ENCODE measurements at places on chromosomes 2 and 18.

DNA sequence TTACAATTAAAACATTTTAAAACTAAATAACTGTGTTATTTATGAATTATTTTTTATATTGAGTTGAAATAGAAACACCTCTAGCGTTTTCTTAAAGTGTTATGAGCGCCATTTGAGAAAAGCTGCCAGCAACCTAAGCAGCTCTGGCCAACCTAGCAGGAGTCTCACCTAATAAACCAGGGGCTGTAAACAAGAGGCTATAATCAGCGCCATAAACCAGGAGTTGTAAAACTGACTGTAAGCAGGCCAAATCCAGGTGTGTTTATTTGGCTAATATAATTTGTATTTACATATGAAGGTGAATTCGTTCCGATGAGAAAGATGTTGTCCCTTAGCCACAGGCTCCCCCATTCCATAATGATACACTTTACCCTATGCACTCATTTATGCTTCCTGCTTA, 34.7 kb downstream of the LRRTM1 start:
- no peak for DNase-seq

GRCh38 chr18:10301831-10302483, 152.5 kb upstream of the APCDD1 start:
- no peak for DNase-seq

DNA sequence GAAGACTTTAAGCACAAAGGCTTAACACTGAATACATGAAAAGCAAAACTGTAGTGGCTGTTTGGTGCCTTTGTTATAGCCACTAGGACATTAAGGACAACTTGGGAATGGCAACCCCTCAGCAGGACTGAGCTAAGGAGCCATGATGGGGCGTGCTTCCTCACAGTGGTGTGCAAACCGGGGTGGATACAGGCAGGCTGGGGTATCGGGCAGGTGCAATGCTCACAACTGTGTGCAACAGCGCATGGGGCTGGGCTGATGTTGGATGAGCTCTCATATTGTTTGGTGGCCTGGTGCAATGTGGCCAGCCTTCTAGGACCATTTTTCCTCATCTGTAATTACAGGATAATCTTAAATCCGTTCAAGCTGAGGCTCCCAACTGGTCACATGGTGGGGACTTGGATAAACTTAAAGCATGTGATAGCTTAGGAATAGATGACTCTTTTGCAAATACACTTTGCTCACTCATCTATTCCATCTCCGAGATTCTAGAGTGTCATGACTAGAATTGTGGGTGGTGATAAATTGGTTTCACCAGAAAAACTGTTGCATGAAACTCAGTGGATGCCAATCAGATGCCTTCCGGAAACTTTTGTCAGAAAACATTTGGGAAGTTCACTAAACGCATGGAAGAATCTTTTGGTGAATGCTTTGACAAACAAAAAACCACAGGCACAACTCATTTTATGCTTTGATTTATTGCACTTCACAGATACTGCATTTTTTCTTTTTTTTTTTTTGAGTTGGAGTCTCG, 116.5 kb downstream of the PXDN start:
- no peak for DNase-seq

DNA sequence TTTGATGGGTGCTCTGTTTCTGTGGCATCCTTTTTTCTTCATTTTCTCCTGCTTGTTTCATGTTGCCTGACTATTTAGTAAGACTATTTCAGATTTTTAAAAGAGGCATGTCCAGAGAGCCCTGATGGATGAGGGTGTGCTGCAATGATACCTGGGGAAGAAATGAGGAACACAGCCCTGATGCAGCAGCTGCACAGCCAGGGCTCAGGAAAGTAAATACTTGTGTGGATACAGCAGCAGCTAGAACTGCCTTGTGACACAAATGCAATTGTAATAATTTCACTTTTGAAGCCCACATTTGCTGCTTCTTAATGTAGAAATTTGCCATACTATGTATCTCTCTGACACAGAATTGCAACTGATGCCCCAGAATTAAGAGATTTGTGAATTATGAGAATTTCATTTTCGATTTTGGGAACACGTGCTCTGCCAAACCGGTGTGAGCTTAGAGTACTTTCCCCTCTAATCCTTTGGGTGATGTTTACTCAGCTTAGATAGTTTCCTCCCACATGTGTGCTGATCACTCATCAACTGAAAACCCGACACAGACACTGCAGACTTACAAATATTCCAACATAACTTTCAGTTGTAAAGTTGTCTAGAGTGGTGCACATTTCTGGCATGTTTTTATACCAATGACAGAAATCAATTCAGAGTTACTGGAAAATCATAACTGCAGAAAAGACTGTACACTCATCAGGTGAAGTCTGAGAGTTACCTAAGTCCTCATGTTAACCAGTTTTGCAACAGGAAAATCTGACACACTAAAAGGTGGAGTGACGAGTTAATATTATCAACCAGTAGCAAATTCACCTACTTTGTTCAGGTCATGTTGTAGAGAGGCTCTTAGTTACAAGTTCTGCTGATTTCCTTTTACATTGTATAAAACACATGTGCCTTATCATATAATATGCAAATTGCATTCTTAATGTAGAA, 383.4 kb downstream of the CBLN2 start:
- DNase-seq: no peak

DNA sequence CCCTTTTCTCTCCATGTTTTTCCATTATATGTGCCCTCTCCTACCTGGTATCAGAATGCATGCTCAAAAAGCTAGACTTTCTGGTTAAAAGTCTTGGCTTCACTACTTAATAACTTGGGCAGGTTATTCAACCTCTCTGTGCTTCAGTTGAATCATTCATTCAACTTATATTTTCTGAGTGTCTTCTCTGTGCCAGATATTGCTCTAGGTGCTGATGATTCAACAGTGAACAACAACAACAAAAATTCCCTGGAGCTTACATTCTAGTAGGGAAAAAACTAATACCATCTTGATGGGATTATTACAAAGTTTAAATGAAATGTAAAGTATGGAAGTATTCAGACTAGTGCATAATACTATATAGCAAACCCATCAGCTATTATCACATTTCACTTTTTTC, 55.2 kb downstream of the SOS1 start:
- DNase-seq: no peak

DNA sequence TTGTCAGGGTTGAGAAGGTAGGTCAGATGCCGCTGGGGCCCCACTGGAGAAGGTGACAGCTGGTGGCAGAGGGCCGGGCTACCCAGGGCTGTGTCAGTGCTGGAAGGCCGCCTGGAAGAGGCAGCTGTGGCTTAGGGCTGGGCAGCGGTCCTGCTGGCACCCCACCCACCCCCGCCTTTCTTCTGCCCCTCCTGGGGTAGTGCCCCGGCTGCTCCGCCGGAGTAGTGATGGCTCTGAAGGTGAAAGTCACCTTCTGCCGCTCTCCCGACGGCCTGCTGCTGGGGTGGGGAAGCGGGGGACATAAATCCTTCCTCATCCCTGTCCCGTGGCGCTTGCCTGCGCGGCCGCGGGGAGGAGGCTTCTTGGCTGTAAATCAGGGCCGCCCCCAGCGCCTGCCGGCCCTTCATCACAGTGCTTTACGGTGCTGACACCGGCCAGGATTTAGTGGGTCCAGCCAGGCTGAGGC, 332.2 kb downstream of the DYSF start:
- DNase-seq: no peak

GRCh38 chr18:47863041-47863440, 67.4 kb downstream of the SMAD2 start:
- no peak for DNase-seq

- no peak for DNase-seq
Measured at GRCh38 chr2:186592137-186592875, 2.5 kb downstream of the ITGAV start.

- no peak for DNase-seq
Measured at GRCh38 chr2:118121986-118122524, 33.8 kb downstream of the INSIG2 start.

GRCh38 chr2:180196419-180196977, 189.4 kb upstream of the CWC22 start:
- DNase-seq: no peak

DNA sequence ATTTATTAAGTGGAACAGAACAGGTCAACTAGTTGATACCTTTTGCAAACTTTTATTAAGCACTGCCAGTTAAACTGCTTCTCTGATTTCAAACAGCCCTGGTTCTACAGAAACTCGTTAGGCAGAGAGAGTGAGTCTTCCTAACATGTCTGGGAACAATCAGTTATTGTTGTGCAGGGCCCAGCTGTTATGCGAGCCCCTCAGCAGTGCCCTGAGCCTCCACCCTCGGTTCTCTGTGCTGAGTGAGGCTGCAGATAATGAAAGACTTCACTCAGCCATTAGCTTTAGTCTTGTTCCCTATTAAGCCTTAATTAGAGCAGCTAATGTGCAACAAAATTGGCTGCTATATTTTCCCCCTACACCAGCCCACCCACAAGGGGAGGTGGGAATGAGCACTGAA, 39.6 kb downstream of the KCTD18 start:
- no peak for DNase-seq

DNA sequence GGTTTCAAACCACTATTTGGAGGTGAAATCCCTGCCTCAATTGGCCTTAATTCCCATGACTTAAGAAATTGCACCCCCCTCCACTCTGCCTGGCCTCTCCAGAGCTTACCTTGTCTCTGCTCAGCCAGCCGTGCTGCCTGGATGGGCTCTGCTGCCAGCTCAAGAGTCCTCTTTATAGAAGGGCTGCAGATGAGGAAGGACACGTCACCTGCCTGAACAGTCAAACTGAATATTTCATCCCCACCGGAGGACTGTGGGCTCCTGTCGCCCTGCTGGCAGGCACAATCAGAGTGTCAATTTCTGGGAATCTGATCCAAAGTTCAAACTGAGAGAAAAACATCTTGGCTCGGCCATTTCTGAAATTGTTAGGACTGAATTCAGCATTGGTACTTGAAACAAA, at the start of gene OTOS:
TSS of gene OTOS (minus strand) at position 148 of the 400 bp plus-strand sequence. CDS start 332 bp downstream, outside the sequence.
- DNase-seq: no peak

GRCh38 chr2:69577467-69578197, 65.9 kb downstream of the AAK1 start:
- no peak for DNase-seq

GRCh38 chr2:217417536-217417935, 557.7 kb upstream of the TNP1 start:
- DNase-seq: no peak

DNA sequence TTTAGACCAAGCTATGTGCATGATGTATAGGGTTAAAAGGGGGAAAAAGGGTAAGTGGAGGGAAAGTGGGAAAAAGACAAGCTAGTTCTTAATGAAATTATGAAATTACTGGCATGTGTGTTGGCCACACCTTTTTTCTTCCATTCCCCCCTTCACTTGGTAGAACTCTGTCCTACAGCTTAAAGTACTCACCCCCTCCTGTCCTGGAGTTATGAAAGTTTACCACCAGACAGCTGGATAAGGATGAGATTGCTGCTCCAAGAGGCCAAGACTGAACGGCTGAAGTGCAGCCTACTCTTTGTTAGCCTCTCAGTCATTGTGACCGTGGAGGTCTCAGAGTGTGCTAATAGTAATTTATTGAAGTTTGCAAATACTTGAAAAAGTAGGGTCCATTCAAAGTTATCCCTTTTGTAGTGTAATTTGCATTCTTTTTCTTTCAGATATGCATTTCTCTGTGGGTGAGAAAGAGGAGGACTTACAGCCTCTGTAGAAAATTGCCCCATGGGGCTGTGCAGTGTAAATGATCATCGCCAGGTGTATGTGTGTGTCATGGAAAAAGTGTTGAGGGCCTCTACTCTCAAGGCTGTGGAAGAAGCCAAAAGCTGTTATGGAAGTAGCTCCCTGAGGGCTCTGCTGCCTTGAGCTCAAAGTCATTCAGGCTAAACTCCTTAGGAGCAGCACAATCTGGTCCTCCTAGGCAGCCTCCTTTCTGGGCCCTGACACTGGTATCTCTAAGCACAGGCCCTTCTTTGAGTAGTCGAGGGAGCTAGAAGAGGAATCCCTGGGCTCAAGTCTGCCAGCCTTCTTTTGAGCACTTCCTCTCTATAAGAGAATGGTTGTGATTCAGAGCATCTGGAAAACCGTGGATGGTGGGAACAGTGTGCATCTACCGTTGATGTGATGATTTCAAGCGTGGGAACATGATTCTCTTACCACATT, 46.2 kb downstream of the LHCGR start:
- no peak for DNase-seq

GRCh38 chr18:1015777-1016176, 111.1 kb downstream of the ADCYAP1 start:
- DNase-seq: no peak

DNA sequence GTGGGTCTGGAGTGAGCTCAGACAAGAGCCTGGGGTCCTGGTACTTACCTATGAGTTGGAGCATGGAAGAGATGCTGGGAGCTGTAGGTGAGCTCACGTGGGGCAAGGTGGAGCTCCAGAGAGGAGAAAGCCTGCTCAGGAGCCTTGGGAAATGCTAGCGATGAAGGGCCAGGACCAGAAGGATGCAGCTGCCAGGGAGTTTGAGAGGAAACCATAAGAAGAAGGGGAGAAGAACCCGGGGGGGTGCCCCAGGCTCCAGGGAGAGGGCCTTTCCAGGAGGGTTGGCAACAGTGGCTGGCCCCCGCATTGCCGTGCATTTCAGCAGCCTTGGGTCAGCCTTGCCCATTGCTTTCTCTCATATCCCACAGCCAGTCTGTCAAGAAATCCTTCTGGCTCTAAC, 268.7 kb downstream of the GLI2 start:
- DNase-seq: no peak

DNA sequence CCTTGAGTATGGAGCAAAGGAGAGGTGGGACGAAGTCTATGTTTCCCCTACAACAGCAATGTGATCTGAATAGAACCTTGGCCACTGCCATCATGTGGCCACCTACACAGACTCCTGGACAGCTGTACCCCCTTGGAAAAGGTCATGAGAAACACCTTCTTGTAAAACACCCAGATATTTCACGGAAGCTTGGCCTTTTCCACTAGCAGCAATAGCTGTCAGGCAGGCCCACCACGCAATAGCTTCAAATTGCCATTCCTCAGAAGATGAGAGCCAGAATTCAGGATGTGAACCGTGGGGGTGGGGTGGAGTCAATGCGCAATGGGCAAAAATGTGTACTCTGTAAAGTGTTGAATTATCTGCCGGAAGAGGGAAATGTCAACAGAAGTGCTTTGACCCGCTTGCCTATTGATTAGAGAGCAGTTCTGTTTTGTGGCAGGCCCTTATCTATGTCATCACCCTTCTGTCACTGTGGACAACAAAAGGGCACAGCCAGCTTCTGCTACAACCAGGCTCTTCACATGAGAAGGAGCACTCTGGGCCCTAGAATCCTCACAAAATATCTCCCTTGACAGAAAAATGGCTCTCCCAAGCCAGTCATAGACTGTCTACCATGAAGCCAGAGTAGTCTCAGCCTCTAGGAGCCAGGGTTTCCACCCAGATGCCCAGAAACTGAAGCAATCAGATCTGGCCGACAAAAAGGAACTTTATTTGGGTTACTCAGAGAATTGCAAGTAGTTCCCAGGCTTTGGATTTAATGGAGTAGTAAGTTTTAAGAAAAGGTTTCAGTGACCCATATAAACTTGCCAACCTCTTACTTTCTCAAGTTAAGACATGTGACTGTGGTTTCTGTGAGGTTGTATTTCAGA, 9.5 kb downstream of the INPP1 start:
- no peak for DNase-seq

GRCh38 chr2:25310965-25311864, 30.5 kb downstream of the DNMT3A start:
- no peak for DNase-seq

DNA sequence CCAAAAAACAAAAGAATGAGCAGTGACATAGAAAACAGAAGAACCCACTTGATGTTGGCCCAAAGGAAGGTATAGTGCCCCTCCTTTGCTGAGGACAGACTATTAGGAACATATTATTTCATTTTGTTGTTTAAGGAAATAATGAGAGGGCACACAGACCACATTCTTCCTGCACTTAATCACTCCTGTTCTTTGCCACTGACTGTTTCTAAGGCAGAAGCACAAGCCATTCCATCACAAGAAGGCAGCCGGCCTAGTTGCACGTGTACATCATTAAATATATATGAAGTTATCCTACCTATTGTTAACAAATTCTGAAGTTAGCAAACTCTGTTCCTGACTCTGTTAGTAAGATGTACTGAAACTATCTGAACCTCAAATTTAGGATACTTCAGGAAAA, 110.0 kb downstream of the LNPK start:
- no peak for DNase-seq

All from activated naive CD4-positive, alpha-beta T cell treated with Interleukin-2 at 50 U/mL for 16 hours (primary cell).